ENCODE measurements at places on chromosomes 11 and 22.

- no peak for DNase-seq
Measured at GRCh38 chr11:83918476-83918875, 632.3 kb upstream of the CCDC90B start.

GRCh38 chr22:21778705-21779363 lies 43.2 kb upstream of the YPEL1 start:
- DNase-seq = no peak

- DNase-seq = no peak
Measured at GRCh38 chr11:57798905-57799559, 37.4 kb downstream of the CTNND1 start.

DNA sequence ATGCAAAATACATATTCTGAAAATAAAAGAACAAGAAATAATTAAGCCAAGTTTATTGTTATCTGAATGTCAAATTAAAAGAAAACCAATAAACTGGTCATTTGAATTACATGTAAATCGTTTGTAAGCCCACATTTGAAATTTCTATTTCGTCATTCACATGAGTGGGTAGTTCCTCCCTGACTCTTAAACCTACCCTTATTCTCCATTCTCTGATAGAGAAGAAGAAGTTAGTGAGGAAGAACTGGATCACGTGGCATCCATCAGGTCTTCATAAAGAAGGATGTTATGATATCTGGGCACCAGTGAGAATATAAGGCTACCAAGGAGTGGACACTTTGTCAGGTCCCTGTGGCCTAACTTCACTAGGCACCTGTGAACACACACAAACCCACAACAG lies 328.1 kb downstream of the OPCML start:
- no peak for DNase-seq

DNA sequence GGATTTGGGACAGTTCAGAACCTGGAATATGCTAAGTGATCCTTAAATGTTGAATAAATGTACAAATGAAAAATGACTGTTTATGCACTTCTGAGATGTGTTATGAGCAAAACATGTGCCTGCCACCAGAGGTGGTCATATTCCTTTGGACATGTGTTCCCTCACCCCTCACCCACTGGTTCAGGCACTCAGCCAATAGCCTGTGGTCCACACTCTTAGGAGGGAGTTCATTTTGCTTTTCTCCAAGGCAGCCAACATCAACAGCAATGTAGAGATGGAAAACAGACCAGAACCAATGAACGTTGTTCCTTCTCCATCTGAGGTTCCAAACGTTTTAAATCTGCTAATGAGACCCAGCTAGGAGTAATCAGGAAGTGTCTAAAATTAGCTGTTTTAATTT lies 44.0 kb downstream of the RPUSD4 start:
- DNase-seq = no peak

GRCh38 chr11:11884774-11885481 lies 43.2 kb downstream of the USP47 start:
- no peak for DNase-seq

DNA sequence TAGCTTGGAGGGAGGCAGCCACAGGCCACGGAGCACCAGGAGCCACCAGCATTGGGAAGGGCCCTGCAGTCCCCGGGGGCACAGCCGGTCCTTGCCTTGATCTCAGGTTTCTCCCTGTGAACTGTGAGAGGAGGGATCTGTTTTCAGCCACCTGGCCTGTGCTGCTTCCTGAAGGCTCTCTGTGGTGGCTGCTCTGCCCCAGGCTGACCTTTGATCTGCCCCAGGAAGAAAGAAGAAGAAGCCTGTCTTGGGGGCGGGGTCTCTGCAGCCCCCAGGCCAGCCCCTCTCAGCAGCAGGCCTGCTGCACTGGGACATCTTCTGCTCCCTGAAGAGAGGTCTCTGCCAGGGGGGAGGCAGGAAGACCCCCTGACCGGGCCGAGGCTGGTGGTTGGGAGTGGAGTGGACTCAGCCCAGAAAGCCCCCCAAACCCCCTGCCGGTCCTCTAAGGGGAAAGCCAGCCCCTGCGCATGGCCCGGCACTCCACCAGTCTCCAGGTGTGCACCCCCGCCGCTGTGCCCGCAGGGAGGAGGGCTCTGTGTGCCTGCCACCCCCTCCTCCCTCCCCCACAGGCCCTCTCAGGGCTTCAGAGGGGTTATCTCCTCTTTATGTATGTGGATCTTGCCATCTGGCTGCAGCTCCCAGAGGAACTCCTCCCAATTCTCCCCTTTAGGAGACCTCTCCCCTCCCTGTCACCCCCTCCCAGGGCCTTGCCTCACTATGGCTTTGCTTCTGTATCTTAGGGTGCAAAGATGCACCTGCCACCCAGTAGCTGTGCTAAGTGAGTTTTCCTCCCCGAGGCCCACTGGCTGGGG lies 675.3 kb downstream of the BRD1 start:
- no peak for DNase-seq

GRCh38 chr11:121291896-121292494 lies 576 bp upstream of the SC5D start:
- DNase-seq = peak; percentile 43

GRCh38 chr22:29359469-29359868 lies 28.9 kb downstream of the AP1B1 start:
- peak; percentile 26 for DNase-seq

DNA sequence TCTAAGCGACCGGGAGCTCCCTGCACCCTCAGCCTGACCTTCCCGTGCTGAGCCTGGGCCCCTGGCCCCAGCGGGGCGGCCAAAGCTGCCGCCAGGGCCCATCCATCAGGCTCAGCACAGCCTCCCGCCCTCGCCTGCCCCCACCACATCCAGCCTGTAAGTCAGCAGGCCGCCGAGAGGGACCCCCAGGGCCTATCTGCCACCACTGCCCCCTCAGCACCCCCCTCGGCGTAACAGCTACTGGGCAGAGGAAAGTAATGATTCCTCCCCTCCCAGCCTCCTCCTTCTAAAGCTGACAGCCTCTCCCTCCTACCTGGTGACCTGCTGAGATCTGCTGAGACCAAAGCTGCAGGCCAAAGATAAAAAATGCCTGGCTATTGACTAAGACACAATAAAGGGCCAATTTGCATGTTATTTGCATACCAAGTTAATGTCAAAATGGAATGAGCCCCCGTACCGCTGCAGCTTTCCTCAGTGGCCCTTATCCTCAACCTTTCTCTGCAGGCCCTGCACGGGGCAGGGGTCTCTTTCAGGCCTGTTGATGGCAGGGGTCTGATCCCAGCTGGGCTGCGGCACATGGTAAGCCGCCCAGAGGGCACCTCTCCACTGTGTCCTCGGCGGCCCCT lies 51.6 kb downstream of the RPUSD4 start:
- DNase-seq = no peak

GRCh38 chr11:8375932-8376331 lies 112.3 kb upstream of the LMO1 start:
- DNase-seq = no peak

GRCh38 chr22:42307806-42308563 lies 37.5 kb upstream of the TCF20 start:
- DNase-seq = no peak

DNA sequence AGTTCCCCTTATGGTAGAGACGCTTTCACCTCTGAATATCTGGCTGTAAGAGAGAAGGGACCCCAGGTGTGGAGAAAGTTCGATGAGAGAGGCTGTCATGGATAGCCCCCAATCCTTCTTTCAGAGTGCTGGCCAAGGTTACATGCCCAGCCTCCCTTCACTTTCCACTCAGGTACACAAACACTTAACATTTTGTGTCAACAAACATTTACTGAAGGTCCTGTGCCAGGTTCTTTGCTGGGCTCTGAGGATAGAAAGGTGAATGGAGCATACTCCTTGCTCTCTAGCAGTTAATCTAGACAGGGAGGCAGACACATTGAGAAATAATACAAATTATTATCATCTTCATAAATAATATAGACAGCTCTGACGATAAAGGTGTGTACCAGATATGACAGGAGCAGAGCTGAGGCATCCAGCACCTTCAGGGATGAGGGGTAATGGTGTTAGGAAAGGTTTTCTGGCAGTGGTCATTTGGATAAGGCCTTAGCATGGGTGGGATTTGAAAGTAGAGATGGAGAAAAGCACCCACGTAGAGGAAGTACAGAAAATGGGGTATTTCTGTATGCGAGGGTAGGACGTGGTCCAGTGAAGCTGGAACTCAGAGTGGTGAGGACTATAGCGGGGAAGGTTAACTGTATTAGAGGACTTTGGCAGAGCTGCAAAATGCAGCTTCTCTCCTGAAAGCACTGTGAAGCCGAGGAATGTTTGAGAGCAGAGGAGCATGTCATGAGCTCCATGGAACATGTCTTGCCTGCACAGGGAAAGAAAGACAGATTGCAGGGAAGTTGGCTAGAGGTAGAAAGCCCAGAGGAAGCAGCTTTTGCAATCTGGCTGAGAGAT lies 19.6 kb downstream of the PPFIBP2 start:
- no peak for DNase-seq

GRCh38 chr22:43343670-43344519 lies 723 bp upstream of the SCUBE1 start:
- no peak for DNase-seq

- DNase-seq = no peak
Measured at GRCh38 chr11:78823588-78823987, 248.9 kb upstream of the NARS2 start.

DNA sequence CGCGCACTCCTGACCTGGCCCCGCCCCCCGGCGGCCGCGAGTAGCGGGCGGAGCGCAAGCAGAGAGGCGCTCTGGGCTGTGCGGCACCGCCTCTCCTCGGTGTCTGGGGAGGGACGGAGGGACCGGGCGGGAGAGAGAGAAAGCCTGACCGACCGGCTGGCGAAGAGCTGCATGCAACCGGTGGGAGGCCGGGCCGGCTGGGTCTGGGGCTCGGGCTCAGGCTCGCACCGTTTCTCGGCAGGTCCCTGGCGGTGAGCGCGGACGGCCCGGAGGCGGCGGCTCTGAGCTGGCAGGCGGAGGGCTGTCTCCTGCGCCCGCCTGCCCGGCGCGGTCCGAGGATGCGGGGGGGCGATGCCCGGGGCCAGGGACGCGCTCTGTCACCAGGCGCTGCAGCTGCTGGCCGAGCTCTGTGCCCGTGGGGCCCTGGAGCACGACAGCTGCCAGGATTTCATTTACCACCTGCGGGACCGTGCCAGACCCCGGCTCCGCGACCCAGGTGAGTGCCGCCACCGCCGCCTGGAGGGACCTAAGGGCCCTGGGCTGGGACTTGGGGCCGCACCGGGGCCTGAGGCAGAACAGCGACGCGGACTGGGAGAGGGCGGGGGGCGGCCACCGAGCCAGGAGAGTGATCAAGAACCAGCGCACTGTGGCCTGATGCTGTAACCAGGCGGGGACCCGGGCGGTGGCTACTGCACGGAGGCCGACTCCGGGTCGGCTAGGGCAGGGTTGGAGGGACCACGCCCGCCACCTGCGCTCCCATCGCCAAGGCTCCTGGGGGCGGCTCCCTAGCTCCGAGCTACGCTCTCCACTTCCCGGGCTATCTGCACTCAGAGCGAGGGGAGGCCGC lies at the start of gene SYT9:
Gene SYT9 (plus strand): TSS at position 69 of the 847 bp plus-strand sequence. CDS start 283 bp downstream, at position 352.
- peak; percentile 72 for DNase-seq

- DNase-seq = peak; percentile 65
Measured at GRCh38 chr11:78079232-78080083, at the start of gene NDUFC2. Gene NDUFC2, minus strand, starts transcription at chr11:78079862. Its CDS starts 118 bp downstream, at chr11:78079744.

DNA sequence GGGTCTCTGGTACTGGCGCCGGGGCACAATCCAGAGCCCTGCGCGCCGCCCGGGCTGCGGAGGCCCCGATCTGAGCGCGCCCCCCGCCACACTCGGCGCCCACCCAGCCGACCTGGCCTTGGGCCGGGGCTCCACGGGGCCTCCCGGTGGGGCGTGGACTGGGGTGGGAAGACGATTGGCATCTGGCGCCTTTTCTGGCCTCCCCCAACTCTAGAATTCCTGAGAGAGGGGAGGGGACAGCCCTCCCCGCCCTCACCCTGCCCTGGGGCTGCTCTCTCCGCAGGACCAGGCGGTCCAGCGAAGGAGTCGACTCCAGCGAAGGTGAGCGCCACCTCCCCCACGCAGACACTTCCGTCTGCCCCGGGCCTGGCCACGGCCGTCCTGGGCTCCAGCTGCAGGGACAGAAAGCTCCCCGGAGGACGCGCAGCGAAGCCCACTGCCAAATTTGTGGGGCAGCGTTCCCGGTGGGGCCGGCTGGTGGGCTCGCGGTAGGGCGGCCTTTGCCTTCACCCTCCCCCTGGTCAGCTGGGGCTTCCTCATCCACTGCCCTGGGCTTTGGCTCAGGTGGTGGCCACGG lies 593 bp downstream of the SSH3 start:
- DNase-seq = no peak

- DNase-seq = no peak
Measured at GRCh38 chr22:37491559-37492427, 5.6 kb upstream of the MFNG start.

- no peak for DNase-seq
Measured at GRCh38 chr11:132782102-132782501, 750.2 kb downstream of the OPCML start.

DNA sequence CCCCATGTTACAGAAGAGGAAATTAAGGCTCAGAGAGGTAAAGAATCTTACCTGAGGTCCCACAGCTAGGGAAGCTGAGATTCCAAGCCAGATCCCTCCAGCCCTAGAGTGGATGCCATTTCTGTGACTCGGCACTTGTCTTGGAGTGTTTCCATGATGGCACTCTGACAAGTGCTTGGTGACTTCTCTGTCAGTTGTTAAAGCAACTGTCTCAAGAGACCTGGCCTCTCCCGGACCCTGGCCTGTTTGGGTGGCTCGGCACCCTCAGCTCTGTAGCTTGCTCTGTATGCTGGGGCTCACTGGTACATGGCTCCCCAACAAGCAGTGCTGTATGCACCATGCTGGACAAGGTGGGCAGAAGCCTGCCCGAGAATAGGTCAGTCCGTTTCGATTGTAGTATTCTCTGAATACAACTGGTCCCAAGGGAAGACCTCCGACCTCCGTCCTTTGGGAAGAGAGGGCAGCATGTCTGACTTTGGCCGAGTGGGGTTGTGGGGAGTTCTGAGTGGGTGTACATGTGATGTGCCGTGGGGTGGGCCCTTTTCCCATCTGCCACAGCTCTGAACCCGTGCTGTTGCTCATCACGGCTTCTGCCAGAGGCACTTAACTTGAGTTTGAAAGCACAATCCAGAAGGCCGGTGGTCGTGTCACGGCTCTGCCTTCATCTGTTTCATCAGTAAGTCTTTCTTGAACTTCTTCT lies 12.4 kb downstream of the ACO2 start:
- DNase-seq = no peak

DNA sequence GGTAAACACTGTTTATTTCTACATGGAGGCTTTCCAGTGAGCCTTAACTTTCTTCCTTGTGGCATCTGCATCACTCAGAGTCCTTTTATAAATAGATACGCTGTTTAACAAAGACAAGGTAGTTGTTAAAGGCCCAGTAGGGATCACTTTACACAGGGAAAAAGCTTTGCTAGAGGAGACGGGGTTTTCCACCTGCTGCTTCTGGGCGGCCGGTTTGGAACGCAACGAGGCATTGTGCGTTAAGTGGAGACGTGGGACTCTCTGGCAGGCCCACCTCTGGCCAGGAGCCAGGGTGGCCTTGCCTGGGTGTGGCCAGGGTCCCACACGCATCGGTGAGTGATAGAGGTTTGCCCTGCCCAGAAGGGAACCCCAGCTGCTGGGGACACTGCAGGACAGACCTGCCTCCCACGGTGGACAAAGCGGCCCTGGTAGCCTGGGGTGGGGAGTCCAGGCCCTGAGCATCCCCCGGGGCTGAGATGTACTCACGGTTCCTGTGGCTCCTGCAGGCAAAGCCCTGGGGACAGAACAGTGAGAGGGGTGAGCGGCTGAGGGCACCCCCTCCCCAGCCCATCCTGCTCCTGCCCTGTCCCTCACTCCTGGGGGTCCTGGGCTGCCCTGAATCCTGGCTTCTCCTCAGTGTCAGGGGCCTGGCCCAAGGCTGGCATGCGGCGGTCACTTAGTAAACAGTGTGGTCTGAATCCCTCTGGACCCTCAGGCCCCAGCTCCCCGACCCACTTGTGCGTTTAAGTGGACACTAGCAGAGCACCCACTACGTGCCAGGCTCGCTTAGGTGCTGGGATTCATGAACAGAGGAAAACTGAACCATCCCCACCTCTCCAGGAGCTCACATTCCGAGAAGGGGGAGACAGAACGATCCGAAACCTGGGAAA lies 4.2 kb downstream of the IL17REL start:
- no peak for DNase-seq
